ENCODE measurements at places on chromosomes 2 and 18.

DNA sequence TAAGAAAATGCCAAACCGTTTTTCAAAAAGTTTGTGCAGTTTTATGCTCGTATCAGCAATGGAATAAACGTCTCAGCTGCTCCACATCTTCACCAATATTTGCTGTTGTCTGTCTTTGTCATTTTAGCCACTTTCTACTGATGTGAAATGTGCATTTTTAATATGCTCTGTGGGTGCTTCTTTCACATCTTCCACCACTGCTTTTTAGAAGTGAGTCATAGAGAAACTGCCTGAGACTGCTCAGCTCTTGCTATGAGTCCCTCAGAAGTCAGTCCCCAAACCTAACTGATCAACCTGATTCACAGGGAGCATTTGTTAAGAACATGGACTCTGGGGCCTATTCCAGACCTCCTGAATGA lies 41.0 kb upstream of the EPC2 start:
- no peak for DNase-seq

DNA sequence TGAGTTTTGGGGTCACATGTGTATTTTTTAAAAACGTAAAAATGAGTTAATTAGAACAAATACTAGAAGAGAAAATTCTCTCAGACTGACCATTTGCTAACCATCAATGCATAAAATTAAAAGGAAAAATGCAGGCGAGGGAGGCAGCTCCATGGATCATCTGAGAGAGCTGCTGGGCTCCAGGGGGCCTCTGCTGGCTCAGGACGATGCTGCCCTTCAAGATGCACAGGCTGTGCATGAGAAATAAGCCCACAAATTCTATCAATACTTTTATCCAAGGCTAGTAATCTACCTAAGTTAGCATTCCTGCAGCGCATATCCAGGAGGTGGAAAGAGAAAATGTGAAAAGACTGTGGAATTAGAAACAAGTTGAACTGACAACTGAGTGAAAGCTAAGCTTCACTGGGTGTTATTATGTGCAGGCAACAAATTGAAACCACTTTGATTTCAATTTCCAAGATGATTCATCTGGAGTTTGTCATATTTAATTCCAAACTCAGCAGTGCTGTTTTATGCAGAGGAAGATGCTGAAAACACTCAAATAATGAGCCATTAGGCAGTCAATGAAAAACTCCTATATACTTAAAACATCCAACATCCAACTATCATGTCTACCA lies 261.1 kb downstream of the NBAS start:
- DNase-seq, result no peak

GRCh38 chr2:10599921-10600320 lies 89.9 kb downstream of the NOL10 start:
- DNase-seq, result no peak

DNA sequence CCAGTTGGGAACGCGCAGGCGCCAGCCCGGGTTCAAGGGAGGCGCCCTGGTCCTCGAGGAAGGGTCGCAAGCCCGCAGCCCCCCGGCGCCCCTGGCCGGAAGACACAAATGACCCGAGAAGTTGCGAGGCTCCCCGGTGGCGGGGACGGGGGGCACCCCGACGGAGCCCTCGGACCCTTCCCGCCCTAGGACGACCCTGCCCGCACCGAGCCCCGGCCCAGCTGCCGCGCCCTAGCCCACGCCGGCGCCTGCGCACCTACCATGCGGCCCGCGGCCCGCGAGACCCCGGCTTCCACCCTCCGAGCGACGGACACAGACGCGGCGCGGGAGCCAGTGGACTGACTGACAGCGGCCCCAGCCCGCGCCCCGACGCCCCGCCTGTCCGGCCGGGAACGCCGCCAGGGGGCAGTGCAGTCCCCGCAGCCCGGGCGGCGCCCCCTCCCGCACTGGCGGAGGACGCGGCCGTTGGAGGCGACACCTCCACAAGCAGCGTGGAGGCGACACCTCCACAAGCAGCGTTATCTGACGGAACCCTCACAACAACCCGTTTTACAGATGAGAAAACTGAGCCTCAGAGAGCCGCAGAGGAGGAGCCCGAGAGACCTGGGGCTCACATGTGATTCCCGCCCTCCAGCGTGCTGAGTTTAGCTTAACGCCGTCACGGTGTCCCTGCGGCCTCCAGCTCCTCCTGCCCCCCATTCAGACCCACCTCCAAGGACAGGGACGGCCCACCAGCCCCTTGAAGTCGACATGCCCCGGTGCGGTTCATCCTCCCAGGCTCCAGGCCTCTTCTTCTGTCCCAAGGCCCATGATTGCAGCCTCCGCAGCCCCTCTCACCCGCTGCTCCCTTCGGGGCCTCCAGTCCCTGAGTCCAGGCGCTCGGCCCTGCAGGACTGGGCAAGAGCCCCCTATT lies at the start of gene NMUR1:
Gene NMUR1 (minus strand): TSS at position 347 of the 913 bp plus-strand sequence. CDS start 84 bp downstream, at position 263.
- DNase-seq, result peak; percentile 31

DNA sequence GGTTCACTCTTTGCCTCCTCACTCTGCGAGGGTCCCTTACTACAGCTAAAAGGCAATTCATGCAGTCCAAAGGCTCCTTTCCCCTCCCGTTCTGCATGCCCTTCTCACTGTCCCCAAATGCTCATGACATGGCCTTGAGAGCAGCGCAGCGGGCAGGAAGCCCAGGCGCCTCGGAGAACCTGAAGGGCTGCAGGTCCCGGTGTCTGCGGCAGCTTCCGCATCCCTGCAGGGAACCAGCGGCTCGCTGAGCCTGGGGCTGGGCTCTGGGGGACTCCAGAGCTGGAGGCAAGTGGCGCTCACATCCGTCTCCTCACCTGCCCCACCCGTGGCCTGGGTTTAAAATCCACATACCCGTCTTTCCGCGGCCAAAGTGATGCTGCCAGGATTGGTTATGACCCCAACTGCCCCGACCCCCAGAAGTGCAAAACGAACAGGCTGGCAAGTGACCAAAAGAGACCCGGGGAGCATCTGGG lies 462 bp upstream of the CIDEA start:
- no peak for DNase-seq

- no peak for DNase-seq
These were observed at the start of gene HDAC4 for GRCh38 chr2:239400596-239401066. Gene HDAC4, minus strand, starts transcription at chr2:239401020. Its CDS starts 48,321 bp downstream, at chr2:239352699.

- no peak for DNase-seq
These were observed 26.9 kb downstream of the GALM start for GRCh38 chr2:38692636-38693318.

DNA sequence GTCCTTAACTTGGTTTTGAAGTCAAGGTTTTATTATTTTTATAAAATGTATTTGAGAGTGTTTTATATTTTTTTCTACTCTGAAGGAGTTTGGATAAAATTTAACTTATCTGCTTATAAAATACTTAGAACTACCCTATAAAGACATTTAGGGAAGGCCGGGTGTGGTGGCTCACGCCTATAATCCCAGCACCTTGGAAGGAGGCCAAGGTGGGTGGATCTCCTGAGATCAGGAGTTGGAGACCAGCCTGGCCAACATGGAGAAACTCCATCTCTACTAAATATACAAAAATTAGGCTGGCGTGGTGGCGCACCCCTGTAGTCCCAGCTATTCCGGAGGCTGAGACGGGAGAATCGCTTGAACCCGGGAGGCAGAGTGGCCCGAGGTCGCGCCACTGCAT lies 486.4 kb downstream of the DSC3 start:
- DNase-seq, result no peak

DNA sequence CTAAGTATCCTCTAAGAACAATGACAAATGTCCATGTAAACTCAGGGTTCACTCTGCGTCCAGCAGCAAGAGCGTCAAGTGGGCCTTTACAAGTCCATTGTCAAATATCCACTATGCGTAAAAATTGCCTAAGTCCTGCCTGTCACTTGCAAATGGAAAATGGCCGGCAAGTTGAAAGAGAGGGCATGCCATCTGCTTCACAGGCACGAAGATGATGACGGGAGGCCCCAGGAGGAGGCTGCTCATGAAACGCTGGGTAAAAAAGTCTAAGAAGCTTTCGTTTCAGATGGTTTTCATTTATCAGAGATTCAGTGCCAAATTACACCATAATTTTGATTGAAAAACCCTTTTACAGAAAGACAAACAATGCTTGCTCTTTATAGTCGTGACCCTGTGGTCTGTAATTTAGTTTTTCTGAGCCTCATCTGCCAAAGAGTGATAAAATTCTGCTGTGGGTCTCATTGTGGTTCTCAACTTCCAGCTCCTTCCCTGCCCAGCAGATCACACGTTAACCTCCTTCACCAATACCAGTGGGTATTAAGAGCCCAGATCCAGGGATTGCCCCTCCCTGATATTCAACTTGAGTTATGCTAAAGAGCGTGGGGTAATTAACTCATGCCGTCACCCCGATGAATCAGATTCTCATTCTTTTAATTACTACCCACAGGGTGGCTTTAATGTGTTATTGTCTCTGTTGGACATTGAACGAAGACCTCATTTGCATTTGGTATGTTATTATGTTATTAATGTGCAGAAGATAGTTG lies 160.2 kb upstream of the ALKAL2 start:
- DNase-seq, result no peak

GRCh38 chr2:106339609-106340008 lies 128.6 kb downstream of the RGPD3 start:
- DNase-seq, result no peak

GRCh38 chr18:73563901-73564472 lies 583.6 kb downstream of the FBXO15 start:
- DNase-seq, result peak; percentile 70

GRCh38 chr2:151927501-151928221 lies 99.4 kb upstream of the ARL5A start:
- DNase-seq, result no peak

- no peak for DNase-seq
These were observed 132.3 kb downstream of the HDAC4 start for GRCh38 chr2:239268549-239268948.

- no peak for DNase-seq
These were observed 301.4 kb downstream of the TSN start for GRCh38 chr2:122056853-122057252.

GRCh38 chr2:207978177-207978948 lies 47.0 kb downstream of the PLEKHM3 start:
- DNase-seq, result no peak

GRCh38 chr2:176174382-176174823 lies 14.1 kb upstream of the HOXD1 start:
- peak; percentile 45 for DNase-seq

- no peak for DNase-seq
These were observed 53.6 kb upstream of the RNF152 start for GRCh38 chr18:61946449-61946848.

DNA sequence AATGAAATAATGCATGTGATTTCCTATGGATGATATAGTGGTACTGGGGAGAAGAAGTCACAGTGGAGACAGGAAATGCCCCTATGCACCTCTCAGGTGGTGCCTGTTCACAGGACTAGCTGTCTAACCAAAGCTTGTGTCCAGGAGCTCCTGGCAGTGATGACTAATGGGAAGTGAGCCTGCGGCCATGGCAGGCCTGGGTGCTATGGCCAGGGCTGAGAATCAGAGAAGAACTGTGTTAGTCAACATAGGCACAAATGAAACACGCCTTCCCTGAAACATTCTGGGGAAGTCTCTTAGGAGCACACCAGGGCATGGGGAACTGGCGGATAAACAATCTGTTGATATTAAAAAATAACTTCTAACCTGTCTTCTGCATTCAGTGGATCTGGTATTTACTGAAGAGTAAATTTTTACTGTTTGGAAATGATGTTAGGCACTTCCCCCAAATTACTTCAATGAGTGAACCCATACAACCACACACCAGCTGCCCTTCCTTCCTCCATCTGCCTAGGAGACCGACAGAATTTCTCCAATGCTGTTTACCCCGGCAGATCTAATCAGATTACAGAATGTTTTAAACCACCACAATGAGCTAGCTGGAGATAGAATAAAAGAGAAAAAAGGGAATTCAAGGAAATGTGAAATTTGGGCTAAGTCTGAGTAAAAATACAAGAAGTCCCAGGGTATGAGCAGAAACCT lies 67.4 kb downstream of the MEP1B start:
- DNase-seq, result no peak

- peak; percentile 90 for DNase-seq
These were observed 255.1 kb upstream of the THUMPD2 start for GRCh38 chr2:40034198-40034597.
